ENCODE measurements at places on chromosomes 12 and 14.
A peak's percentile ranks its signal among the peaks of the same experiment; 100 is the strongest.

GRCh38 chr14:68079941-68080697, 260.5 kb downstream of the RAD51B start:
- no peak for DNase-seq

DNA sequence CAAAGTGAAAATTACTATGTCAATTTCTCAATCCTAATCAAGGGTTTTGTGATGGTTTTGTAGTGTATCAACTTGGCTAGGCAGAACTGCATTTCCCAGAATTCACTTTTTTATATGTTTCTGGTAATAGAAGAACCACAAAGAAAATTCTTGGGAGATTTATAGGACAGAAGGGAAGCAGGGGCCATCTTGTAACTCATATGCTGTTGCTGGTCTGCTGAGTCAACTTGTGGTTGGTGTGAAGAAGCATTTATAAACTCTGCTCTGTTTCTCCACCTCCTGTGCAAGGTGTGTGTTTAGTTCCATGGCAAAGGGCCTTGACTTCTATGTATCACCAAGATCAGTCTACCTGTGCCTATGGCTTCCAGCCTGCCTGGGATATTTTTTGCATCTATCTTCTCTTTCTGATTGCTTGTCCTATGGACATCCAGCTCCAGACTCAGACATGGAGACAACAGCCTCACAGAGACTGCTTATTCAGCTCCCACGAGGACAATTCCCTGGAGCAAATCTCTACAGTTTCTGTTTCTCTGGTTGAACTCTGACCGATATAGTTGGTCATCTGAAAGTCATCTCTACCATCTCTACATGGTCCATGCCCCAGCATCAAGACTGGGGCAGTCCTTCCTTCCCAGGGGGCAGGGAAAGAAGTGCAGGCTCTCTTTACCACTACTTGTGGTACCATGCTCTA, 364.3 kb upstream of the DDHD1 start:
- no peak for DNase-seq

DNA sequence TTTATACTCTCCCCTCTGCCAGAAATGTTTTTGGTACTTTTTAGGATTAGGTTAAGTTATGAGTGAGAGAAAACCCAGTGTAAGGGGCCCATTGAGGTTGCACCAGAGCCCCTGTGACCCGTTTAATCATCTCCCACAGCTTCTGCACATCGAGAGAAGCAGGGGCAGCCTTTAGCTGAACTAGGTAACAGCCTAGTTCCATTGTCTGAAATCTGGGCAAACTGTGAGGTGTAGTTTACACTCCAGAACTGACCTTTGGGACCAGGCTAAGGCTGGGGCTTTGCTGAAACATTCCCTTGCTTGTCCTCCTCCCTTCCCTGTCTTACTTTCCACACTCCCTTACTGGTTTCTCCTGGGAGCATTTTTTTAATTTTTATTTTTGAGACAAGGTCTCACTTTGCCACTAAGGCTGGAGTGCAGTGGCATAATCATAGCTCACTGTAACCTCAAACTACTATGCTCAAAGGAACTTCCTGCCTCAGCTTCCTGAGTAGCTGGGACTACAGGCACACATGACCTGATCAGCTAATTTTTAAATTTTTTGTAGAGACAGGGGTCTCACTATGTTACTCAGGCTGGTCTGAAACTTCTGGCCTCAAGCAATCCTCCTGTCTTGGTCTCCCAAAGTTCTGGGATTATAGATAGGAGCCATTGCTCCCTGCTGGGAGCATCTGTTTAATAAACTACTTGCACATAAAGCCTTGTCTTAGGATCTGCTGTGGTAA, 25.9 kb upstream of the DHRS2 start:
- DNase-seq: no peak

DNA sequence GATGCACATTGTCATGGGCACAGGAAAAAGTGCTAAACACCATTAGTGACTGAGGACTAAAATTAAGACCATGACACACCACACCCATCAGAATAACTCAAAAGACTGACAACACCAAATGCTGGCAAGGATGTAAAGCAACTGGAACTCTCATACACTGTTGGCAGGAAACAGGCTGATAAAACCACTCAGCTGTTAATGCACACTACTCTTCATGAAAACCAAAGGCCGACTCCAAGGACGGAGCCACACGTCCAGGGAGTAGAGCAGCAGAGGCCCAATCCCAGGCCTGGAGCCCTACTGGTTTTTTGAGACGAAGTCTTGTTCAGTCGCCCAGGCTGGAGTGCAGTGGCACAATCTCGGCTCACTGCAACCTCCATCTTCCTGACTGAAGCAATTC, 6.4 kb downstream of the RAD52 start:
- no peak for DNase-seq

GRCh38 chr12:28925719-28926376, 223.2 kb upstream of the FAR2 start:
- DNase-seq: no peak

DNA sequence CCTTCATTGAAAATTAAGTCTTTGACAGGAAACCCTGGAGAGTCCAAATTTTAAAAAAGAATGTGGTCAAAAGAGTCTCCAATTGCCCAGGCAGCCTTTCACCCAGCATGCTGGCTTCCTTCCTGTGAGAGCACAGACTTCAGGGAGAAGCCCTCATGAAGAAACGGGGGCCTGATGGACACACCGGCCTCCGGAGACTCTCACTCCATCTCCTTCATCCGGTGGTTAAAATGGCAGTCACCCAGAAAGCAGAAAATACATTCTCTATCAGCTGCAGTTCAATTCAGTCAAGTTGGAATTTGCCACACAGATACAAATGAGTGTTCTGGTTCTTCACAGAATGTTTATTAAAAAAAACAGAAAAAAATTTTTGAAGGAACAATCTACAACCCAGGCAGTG, 56.5 kb downstream of the CPM start:
- DNase-seq: no peak

GRCh38 chr12:46958599-46959290, 120.7 kb upstream of the PCED1B start:
- DNase-seq: no peak

DNA sequence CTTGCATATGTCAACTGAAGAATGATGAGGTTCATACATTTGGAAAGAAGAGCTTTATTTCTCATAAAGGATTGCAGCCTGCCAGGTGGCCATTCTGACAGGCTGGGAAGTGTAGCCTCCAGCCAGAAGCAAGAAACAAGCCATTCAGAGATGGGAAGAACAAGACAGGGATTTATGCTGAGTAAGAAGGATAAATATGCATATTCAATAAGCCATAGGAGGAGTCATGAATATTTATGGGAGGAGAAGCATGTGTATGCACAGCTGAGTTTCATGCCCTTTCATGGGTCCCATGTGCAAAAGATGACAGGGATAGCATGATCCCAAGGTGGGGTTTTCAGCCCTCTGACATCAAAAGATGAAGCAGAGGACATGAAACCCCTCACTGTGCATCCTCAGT, 269.8 kb downstream of the TMEM132C start:
- no peak for DNase-seq

DNA sequence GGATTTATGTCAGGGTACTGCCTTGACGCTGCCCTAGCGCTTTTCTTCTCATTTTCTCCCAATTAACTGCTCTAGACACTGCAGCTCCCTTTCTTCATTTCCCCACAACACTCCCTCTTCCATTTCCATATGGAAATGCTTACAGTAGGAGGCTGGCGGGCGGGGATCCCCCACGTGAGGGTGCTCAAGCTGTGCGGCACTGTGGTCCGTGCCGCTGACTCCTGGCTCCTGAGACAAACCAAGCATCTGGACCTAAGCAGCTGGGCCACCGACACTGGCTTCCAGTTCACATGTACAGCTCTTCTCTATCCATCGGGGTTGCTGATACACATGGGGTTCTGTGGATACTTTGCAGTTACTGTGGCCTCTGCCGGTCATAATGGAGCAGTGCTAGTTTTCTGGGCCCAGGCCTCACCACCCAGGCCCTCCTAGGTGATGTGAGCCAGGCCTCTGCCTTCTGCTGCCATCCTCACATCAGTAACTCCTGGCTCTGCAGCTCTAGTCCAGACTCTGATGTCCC, 20.2 kb downstream of the TCHP start:
- DNase-seq: no peak

DNA sequence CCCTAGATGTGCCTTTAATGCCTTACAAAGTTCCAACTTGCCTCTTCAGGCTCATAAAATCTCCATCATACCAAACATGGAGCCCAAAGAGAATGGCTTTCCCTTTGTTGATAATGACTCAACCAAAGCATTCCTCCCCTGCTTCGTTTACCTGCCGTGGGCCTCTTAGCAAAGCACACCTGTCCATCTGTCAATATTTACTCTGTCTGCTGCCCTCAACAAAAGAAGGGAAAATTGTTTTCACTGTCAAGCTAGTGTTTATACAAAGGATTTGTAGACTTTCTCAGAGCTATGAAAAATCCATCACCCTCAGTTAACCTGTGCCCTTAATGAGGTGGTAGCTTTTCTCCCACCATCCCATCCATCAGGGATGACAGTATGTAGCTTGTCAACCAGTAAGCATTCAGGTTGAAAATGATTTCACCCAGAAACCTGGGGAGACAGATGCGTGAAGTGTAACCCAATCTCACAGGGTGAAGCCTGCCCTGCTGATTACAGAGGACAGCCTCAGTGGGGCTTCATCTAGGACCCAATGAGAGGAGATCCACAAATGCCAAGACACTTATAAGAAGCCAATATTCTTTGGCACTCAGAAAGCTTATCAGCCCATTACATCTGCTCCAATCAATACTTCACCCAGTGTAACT, 278.1 kb downstream of the NUAK1 start:
- peak; percentile 89 for DNase-seq

- DNase-seq: no peak
These were observed 4.6 kb downstream of the SSH1 start for GRCh38 chr12:108852674-108853309.

DNA sequence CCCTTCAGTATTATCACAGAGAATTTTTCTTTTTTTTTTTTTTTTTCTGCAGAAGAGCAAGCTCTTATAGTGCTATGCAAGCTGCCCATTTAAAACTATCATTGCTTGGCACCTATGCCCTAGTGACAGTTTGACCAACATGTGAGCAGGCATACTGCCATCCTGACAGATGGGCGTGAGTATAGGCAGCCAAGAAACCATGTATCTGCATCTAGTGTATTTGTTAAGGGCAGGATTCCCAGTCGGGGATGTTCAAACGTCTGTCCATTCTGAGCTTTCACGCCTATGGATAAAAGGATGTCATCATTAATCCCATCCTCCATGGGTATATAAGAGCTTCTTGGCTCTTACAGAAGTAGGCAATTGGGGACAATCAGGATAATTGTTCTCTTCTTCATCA, 8.8 kb downstream of the VRK1 start:
- no peak for DNase-seq

DNA sequence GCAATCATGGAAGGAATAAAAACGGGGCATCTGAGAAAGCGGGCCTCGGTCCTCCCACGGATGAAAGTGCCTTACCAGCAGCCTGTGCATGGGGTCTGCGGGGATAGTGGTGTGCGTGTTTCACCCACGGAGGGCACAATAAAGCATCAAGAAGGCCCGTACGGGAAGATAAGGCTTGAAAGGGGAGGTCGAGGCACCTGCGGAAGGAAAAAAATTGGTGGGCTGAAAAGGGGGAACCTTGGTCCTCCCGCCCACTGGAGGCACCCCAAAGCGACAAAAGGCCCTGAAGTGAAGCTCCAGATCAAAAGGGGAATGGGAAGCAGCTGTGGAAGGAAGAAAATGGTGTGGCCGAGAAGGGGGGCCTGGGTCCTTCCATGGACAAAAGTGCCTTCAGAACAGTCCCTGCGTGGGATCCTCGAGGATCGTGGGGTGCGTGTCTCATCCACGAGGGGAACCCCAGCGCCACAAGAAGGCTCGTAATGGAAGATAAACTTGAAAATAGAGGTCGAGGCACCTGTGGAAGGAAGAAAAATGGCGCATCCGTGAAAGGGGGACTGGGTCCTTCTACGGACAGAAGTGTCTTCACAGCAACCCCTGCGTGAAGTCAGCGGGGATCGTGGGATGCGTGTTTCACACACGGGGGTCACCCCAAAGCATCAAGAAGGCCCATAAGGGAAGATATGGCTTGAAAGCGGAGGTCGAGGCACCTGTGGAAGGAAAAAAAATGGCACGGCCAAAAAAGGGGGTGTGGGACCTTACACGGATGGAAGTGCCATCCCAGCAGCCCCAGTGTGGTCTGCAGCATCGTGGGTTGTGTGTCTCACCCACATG, 276.9 kb downstream of the ALG10 start:
- DNase-seq: no peak

DNA sequence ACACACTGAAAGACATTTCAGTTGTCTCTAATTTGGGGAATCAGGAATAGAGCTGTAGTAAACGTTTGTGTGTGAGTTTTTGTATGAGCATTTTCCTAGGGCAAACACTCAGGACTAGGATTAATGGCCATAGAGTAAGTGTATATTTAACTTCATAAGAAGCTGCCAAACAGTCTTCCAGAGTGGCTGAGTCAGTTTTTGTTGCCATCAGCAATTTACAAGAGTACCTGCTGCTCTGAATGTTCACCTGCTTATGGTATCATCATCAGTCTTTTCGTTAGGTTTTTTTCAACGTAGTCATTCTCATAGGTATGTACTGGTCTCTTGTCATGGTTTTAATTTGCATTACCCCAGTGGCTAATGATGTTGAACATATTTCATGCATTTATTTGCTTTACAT, 30.6 kb upstream of the TRHDE start:
- DNase-seq: no peak

- no peak for DNase-seq
These were observed 128.8 kb downstream of the ITPR2 start for GRCh38 chr12:26704214-26704613.

- DNase-seq: no peak
These were observed 231.4 kb upstream of the RTL1 start for GRCh38 chr14:101134851-101135433.

- DNase-seq: no peak
These were observed 57.5 kb upstream of the TMCC3 start for GRCh38 chr12:94707892-94708291.

DNA sequence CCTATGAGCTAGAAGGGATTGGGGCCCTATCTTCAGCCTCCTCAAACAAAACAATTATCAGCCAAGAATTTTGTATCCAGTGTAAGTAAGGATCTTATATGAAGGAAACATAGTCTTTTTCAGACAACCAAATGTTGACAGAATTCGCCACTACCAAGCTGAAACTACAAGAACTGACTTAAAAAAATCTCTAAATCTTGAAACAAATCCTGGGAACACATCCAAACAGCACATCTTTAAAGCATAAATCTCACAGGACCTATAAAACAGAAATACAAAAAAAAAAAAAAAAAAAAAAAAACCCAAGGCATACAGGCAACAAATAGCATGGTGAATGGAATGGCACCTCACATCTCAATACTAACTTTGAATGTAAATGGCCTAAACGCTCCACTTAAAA, 41.3 kb upstream of the LMNTD1 start:
- DNase-seq: no peak

DNA sequence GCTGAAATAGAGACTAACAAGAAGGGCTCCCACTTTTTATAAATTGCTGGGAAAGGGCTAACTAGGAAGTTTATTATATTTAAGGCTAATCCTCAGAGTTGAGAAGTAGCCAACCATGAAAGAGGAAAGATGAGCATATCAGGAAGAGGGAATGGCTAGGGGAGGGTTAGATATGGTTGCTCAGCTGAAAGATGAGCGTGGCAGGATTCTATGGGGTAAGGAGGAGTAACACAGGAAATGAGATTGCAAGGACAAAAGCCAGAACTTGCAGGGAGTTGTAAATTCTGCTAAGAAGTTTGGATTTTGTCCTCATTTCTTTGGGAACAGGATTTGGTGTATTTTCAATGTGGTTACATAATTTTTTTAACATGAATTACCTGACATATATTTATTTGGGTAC, 127.4 kb upstream of the ATP2B1 start:
- DNase-seq: no peak
